ENCODE measurements at places on chromosomes 1 and 21.

GRCh38 chr1:155485945-155486344, 76.7 kb downstream of the ASH1L start:
- DNase-seq, result no peak

DNA sequence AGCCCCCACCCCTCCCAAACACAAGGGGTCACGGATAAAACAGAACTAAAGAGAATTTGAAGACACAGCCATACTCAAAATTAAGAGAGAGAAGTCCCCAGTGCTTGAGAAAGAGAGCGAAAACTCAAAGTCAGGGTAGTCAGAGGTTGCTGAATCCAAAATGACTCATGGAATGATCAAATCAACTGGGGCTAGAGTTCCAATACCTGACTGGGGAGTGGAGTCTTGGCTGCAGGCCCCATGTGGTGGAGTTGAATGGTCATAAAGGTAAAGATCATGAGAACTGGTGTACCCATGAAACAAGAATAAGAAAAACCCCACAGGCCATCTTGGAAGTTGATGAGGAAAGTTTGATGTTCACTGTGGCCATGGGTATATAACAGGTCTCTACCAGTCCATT, 84.5 kb upstream of the LRRN2 start:
- DNase-seq, result no peak

GRCh38 chr1:89261926-89262515, 10.6 kb downstream of the GBP5 start:
- no peak for DNase-seq

GRCh38 chr1:39970274-39970673, 15.3 kb downstream of the MFSD2A start:
- no peak for DNase-seq

DNA sequence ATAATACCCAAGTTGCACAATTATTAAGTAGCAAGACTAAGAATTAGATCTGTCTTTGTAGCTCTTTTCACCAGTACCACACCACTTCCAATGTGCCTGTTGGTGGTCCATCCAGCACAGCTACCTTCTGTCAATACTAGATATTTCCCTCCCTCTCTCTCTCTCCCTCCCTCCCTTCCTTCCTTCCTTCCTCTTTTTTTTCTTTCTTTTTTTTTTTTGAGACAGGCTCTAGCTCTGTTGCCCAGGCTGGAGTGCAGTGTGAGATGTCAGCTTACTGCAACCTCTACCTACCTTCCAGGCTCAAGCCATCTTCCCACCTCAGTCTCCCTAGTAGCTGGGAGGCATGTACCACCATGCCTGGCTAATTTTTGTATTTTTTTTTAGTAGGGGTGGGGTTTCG, 21.1 kb downstream of the KPNA6 start:
- no peak for DNase-seq

- DNase-seq, result peak; percentile 61
Observed at GRCh38 chr1:180154325-180155181, at the start of gene QSOX1. Gene QSOX1 (plus strand): TSS chr1:180154869. CDS start chr1:180154908, 39 bp downstream.

GRCh38 chr21:34526618-34527290, 14.7 kb upstream of the KCNE1 start:
- no peak for DNase-seq

DNA sequence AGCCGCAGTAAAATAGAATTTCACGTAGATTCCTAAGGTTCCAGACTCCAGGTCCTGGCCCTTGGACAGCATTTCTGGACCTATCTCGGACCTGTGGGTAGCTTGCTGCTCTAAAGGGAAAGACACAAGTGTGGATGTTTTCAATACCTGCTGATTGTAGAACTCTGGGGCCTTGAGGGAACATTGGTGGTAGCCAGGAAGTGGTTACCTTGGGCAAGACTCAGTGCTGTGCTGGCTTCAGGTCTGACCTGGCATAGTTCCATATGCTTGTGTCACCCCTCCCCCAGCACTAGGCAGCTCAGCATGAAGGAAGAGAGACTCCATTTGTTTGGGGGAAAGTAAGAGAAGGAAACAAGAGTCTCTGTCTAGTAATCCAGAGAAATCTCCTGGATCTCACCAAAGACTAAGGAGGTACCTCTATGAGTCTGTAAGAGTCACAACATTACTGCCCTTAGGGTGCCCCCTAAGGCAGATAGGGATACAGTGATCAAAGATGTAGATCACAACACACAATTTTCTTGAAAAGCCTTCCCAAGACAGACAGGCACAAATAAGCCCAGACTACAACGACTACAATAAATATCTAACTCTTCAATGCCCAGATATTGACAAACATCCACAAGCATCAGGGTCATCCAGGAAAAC, 398.8 kb downstream of the TGFB2 start:
- DNase-seq, result no peak

- no peak for DNase-seq
Observed at GRCh38 chr1:62263006-62263813, 56.0 kb downstream of the KANK4 start.

DNA sequence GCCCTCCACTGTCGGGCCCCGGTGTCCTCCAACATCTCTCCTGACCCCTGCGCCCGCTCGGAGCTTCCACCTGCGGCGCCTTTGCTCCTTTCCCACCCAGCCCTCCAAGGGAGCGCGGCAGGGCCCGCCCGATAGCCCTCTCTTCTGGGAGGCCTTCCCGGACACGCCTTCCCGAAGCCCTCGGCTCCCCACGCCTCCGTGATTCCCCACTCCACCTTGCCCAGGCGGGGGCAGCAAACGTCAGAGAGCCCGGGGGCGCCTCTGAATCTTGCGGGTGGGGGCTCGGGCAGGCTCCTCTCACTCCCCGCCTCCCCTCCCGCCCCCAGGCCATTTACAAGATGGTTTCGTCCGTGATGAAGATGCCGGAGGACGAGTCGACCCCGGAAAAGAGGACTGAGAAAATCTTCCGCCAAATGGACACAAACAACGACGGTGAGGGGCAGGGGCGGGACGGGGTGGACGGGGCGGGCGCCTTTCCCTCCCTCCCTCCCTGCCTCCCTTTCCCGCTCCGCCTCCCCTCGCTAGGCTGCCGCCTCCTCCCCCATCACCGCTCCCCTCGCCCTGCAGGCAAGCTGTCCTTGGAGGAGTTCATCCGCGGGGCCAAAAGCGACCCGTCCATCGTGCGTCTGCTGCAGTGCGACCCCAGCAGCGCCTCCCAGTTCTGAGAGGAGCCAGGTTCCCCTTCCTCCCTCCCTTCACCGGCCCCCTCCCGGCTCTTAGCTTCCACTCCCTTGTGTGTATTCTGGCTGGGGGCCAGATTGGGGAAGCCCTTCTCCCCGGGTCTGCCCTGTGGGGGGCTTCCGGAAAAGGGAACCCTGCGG, 7.1 kb downstream of the HPCA start:
- no peak for DNase-seq

DNA sequence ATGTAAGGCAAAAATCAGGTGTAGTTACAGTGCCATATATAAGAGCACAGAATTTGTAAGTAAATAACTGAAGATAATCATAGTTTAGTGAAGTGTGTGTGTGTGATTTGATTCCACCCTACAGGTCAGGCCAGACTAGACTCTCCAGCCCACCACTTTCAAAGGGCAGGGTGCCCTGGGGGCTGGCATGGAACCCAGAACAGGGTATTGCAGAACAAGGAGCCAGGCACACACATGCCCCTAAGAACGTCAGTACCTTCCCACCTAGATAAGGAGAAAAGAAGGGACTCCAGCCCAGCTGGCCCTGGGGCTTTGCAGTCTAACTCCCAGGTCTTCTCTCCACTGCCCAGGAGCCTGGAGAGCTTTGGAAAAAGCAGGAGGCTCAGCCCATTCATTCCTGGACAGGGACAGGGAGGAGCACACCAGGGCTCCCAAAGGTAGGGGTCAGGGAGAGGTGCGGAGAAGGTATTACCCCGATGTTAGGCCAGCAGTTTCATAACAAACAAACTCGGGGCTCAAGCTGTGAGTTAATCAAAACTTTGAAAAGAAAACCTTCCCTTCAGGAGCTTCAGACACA, 149.7 kb upstream of the VANGL1 start:
- DNase-seq, result no peak

DNA sequence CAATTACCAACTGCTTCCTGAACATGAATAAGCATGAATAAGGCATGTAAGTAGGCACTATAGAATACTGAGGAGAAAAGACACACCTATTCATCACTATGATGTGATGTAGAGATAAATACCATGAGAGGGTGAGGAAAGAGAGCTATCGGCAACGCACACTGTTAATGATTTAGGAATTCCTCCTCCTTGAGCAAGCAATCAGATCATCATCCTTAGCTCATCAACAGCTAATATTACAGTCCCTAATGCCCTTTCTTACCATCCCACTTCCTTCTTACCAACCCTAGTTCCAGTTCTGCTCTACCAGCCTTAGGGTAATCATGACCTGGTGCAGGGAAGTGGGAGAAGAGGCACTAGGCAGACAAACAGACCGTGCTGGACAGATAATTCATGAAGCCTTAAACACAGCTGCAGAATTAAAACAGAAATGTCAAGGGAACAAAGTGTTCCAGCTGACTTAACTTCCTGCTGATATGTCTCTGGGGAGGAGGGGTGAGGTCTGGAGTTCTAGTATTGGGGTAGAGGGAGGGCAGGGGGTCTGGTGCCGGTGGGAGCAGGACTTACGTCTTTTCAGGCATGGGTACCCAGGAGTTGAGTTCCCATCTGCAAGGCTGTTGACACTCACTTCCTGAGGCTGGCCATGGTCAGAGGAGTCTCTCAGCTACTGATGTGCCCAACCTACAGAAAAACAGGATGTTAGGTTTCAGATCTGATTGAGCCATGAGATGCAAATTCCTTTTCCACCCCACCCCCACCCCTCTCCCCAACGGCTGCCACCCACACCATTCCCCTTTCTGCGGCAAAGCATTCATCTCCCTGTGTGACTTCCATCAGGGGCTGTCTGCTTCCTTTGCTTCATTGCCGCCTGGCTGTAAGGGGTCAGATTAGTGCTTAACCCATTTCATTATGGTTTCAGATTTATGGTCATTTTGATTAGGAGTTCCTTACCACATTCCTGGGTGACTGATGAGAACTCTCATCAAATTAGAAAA, 12.6 kb upstream of the RCSD1 start:
- no peak for DNase-seq

- DNase-seq, result no peak
Observed at GRCh38 chr1:44812822-44813543, 4.7 kb downstream of the BTBD19 start.

- DNase-seq, result no peak
Observed at GRCh38 chr1:28338897-28339296, 10.1 kb downstream of the MED18 start.

GRCh38 chr21:32336711-32337110, 38.1 kb downstream of the MRAP start:
- DNase-seq, result no peak

DNA sequence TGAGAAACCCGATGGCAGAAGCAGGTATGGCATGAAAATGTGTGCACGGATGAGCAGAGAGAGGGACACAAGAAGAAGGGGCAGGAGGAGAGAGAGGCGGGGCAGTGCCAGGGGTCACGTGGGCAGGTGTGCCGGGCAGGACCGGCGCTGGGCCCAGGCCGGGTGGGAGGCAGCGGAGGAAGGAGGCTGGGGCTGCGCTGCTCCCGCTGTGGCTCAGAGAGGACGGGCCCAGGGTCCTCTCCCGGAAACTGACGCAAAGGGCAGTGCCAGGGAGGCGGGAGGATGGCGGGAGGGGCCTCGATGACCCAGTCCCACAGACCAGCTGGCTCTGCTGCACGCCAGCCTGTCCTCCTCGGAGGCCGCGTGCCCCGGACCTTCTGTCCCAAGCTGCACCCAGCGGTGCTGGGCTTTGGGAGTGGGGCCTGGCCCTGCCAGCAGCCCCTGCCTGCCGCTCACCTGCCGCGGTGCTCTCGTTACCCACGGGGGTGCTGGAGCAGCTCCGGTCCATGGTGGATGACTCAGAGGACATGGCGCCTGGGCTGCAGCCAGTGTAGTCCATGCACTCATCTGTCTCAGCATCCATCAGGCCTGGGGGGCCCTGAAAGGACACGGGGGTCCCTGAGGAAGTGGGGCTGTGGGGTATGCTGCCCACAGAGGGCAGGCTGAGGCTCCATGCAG, 153.9 kb downstream of the CASZ1 start:
- no peak for DNase-seq

DNA sequence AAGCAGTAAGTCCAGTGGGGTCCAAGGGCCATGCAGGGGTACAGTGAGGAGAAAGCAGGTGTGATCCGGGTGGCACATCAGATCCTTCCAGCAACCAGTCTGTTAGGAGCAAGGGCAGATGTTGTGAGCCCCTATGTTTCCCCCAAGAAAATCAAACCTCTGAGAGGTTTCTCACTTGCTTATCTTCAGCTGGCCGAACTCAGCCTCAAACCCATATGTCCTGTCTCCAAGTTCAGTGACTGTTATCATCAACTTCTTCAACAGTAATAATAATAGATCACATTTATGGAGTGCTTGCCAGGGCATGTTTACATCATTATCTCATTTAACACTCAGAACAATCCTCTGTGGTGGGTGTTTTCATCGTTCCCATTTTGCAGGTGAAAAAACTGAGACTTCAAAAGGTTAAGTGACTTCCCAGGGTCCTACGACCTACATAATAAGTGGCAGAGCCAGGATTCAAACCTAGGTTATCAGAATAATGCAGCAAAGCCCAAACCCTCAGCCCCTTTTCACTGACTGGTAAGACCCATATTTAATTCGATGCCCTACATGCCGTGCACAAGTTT, 3.3 kb downstream of the CAPN2 start:
- DNase-seq, result no peak

DNA sequence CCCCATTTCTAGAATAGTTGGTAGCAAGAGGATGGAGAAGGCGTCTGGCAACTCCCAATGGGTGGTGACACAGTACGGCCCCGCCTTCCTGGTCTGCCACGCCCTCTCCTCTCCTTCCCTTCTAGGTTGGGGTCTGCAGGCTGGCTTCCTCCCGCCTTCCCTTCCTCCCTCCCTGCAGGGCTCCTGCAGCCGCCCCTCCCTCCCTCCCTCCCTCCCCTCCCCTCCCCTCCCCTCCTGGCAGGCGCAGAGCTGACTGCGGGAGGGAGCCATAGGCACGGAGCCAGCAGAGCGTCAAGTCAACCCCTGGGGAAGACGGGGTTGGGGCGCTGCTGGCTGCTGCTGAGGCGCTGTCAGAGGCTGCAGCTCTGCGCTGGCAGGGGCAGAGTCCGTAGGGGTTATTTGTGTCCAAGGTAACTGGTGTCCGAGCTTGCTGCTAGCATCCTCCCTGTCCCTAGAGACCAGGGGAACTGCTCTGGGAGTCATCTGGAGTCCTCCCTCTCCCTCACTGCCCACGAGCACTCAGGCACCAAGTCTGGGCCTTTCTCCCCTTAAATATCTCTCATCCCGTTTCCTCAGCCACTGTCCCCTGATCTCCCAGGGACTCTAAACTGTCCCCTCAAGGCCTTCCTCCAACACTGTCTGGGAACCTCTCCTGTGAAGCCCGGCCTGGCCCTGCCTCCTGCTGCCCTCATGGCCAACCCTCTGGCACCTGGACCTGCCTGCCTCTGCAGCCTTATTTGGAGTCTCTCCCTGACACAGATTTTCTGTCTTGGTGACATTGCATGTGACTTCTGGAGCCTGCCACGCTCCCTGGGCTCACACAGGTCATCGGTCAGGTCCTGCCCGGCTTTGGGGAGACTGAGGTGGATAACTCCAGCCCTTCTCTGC, 57.4 kb upstream of the ACOT11 start:
- no peak for DNase-seq

GRCh38 chr1:76503100-76503499, 364.2 kb upstream of the ST6GALNAC5 start:
- DNase-seq, result no peak

GRCh38 chr21:22804151-22804550, 1805.9 kb downstream of the NCAM2 start:
- no peak for DNase-seq

GRCh38 chr1:219670426-219671149, 57.7 kb upstream of the ZC3H11B start:
- no peak for DNase-seq

- no peak for DNase-seq
Observed at GRCh38 chr1:203162403-203162802, 13.2 kb downstream of the MYBPH start.

Measured in activated CD8-positive, alpha-beta memory T cell treated with anti-CD3 and anti-CD28 coated beads for 1 hour (primary cell).